ENCODE measurements at places on chromosomes 7 and 10.

- DNase-seq: no peak
Observed at GRCh38 chr10:95400787-95401186, 110.0 kb upstream of the PDLIM1 start.

DNA sequence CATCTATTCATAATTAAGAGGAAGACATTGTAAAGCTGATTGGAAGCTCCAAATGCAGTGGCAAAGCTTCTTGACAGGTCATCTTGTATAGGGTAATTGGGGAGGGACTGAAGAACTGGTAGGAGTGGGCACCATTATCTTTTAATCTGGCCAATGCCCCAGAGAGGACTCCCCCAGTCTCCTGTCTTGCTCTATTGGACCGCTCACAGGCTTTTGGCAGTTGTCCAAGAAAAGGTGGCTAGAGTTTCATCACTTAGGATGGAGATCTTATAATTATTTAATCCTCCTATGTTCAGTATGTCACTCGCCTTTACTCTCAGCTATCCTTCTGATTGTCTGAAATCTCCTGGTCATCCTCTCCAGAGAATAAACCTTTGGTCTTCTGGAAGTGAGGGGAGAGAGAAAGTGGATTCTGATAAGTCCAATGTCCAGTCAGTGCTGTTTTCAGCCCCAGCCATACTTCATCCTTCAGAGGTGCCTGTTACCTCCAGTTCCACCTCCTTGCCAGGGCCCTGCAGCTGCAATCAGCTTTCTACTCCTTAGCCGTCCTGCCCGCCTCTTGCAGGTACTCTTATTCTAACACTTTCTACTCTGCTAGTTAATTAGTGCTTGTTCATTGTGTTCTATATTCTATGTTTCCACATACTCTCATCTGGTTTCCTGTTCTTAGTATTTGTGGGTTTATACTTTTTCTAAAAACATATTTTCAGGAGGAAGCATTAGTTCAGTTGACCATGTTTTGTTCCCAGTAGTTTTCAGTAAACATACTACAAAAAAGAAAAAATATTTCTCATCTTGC, 241.6 kb downstream of the NSUN6 start:
- DNase-seq: no peak

- DNase-seq: peak; percentile 78
Observed at GRCh38 chr10:11742009-11742778, at the start of gene ECHDC3. Gene ECHDC3 (plus strand): TSS chr10:11742382. CDS start chr10:11742577, 195 bp downstream.

DNA sequence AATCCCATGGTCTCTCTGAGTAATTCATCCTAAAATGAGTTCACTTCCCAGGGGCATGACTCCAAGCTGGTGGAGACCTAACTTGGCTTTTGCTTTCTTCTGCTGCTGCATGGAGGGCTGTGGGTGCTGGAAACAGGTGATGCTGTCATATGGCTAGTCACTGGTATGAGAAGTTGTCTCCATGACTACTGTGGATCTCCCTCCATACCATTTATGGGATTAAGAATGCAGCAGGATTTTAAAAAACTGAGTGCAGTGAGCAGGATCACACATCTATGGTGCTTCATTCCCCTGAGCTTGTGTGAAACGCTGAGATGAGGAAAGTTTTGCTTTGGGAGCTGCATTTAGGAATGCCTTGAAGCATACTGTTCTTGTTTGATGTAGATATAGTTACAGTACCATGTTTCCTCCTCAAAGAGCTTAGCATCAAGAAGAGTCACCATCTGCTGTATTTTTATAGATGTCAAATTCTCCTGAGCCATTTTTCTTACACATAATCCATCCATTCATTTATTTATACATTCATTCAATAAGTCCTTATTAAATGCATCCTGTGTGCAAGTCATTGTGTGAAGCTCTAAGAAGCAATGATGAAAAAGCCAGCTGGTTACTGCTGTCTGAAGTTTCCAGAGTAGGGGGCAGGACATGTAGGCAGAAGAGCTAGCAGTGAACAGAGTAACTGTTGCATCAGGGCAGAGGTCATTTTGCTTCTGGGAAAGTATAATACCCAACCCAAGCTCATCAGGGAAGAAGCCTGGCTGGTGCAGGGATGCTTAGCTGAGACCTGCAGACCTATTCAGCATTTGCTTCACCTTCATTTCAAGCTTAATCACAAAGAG, 534.8 kb downstream of the AUTS2 start:
- no peak for DNase-seq

DNA sequence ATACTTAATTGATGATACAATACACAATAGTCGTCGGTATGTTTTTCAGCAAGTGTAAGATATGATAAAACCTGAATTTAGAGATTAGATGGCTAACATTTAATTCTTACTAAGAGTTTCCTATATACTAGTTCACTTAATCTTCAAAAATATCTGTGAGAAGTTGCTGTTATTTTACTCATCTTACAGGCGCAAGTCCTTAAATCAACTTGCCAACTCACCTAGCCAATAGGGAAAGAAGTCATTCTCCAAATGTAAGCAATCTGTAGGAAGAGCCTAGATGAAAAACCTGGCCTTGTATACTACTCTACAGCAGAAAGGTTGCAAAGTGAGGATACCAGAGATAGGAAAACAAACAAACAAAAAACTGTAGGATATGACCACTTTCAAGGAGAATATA, 10.6 kb downstream of the CD36 start:
- DNase-seq: no peak

GRCh38 chr10:70440296-70441160, 953 bp downstream of the NODAL start:
- no peak for DNase-seq

- no peak for DNase-seq
Observed at GRCh38 chr10:86644152-86644793, 10.1 kb upstream of the OPN4 start.

- DNase-seq: no peak
Observed at GRCh38 chr7:139634087-139634486, 110.6 kb downstream of the CLEC2L start.

DNA sequence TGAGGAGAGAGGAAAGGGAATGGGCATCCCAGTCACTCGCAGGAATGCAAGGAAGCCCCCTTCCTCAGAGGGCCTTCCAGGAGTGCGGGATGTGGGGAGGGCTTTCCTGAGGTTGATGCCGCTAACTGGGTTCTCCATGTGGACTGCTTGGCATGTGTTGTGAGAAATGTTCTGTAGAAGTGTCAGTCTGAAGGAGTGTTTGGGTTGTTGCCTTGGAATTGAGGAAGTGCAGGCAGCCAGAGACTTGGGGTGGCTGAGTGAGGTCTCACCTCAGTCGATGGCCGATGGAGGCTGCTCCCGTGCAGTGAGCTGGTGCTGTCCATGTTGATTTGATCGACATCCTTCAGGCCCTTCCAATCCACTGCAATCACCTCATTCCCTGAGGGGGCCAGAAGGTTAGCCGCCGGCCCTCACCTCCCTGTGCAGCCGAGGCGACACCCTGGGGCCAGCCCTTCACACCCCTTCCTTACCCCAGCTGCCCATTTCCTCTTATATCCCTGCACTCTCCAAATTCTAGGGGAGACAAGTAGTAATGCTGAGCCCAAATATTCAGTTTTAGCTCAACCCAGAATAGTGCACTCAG, 2.7 kb downstream of the FAM131B start:
- DNase-seq: no peak

GRCh38 chr10:68938117-68938516, 17.9 kb upstream of the DDX21 start:
- DNase-seq: no peak

- no peak for DNase-seq
Observed at GRCh38 chr7:130632111-130632510, 36.4 kb downstream of the COPG2 start.

GRCh38 chr7:95972523-95972922, 200.2 kb downstream of the DYNC1I1 start:
- no peak for DNase-seq

GRCh38 chr10:60541451-60541850, 151.8 kb upstream of the ANK3 start:
- DNase-seq: no peak

DNA sequence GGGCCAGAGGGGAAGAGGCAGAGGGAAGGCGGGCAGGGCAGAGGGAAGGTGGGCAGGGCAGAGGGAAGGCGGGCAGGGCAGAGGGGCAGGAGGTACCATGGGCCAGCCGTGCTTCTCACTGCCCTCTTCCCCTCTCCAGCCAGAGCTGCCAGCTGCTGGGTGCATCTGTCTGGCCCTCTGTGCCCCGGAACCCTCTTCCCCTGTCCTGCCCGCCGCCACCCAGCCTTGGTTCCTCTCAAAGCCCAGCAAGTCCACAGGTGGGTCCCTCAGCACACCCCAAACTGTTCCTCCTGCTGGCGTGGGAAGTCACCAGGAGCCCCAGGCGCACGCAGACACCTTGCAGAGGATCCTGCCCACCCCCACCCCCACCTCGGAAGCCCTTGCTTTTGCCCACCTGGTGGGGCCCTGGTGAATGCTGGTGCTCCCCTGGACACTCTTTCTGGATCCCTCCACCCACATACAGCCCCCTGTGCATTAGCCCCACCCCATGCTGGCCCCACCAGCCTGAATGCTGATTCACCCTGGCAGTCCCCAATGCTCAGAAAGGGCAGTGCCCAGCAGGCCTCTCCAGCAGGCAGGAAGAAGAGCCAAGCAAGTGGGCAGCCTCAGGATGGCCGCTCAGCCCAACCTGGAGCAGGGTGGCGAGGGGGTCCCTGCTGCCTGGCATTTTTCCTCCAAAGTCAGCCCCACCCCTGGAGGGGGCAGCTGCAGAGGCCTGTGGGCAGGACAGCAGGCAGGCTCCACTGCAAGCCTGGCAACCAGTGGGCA, 1.9 kb upstream of the PWWP2B start:
- no peak for DNase-seq

DNA sequence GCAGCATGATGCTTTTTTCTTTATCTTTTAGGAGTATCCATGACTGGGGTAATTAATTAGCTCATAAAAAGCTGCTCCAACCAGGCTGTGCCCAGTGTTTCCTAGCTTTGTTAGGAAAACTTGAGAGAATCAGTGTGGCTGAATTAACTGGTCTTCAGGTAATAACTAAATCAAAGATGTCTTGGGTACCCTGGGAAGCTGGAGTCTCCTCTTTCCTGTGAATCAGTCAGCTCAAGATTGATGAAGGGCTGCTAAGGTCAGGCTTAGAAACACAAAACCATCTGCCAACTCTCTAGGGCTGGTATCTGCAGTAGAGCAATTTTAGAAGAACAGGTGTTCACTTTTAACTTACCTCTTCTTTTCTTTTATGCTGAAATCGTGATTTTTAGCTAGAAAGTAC, 21.4 kb upstream of the ATOH7 start:
- DNase-seq: no peak

DNA sequence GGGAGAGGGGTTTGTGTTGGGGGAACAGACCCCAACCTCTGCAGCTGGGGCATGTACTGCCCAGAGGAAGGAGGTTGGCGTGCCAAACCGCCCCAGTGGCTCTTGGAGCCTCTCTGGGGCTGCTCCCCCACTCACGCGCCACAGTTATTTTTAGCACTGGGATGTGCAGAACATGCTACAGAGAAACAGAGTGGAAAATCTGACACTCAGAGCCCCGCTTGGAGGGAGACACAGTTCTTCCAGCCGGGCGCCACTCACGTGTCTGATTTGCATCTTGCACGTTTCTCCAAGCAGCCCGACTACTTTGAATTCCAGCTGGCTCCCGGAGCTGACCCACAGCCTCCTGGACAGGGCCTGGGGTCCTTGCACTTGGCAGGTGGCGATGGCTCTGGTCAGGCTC, 182.0 kb downstream of the RPS24 start:
- no peak for DNase-seq

DNA sequence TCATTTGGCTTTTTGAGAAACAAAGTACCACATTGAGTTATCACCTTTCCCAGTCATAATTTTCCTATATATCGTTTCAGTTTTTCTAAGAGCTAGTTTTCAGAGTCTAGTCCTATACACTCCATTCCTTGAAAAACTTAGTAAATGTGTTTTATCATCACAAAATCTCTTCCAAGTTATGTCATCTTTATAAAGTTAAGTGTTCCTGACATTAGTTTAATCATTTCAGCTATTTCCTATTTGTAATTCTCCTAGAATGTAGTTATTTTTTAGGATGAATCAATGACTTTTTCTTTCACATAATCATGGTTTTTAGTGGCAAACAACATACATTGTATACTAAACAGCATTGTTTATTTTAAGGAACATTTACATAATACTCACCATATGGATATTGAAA, 191.7 kb upstream of the BET1 start:
- no peak for DNase-seq

DNA sequence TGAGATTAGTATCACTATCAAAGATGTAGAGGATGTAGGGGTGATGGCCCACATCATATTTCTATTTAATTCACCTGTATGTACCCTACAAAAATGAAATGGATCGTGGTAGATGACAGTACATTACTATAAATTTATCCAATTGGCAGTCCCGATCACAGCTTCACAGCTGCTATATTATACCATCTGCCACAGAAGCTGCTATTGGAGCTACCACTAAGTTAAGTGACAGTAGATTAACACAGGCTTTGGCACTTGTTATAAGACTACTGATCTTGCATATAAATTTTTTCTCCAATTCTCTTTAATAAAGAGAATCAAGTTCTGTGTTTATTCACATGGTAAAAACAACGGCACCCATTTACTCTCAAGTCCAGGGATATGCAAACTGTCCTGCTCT, 24.9 kb upstream of the MAGI2 start:
- no peak for DNase-seq

GRCh38 chr7:151366166-151366879, 24.7 kb downstream of the NUB1 start:
- DNase-seq: no peak

DNA sequence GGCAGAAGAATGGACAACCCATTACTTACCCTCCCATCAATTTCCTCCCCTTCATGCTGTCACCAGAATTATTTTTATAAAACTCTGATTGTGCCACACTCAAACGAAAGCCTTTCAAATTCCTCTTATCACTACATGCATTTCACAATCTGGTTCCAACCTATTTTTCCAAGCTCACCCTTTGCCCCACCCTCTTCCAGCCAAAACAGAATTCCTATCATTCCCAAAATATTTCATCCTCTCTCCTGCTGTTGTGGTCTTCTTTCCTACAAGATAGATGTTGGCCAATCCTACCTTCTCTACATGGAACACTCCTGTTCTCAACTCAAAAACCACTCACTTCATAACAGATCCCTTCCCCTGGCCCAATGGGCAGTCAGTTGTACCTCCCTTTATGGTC, 111.5 kb downstream of the ELAPOR2 start:
- DNase-seq: no peak

DNA sequence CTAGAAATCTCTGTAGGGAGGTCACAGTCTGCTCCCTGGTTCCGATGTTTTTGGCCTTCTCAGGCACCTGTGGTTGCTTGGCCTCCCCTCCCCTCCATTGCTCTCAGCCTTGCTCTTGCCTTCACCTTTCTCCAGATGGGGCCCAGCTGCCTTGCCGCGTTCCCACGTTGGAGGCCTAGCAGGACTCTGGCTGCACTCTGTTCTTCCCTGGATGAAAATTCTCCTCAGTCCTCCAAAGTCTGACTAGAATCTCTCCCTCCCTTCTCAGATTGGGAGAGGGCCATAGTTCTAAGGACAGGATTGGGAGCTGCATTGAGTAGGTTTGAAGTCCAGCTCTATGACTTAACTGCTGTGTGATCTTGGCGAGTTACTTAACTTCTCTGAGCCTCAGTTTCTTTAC, 213.7 kb upstream of the HABP2 start:
- no peak for DNase-seq

- no peak for DNase-seq
Observed at GRCh38 chr7:55050281-55050680, 31.5 kb downstream of the EGFR start.

Measured in GM18507 (cell line).